CD4-positive, alpha-beta T cell treated with Interleukin-4 for 4 hours (primary cell): ENCODE measurements at places on chromosomes 6 and 20.

- no peak for DNase-seq
These were observed 38.5 kb downstream of the TBC1D7 start for GRCh38 chr6:13289789-13290318.

GRCh38 chr20:63196768-63197470 is 19.0 kb downstream of the YTHDF1 start:
- no peak for DNase-seq

GRCh38 chr6:43511824-43512415 is 1.8 kb upstream of the LRRC73 start:
- no peak for DNase-seq

- peak; percentile 29 for DNase-seq
These were observed 159.6 kb downstream of the TMEM200A start for GRCh38 chr6:130525408-130525807.

- DNase-seq = no peak
These were observed 215.2 kb downstream of the SLC35F1 start for GRCh38 chr6:118122161-118122725.

DNA sequence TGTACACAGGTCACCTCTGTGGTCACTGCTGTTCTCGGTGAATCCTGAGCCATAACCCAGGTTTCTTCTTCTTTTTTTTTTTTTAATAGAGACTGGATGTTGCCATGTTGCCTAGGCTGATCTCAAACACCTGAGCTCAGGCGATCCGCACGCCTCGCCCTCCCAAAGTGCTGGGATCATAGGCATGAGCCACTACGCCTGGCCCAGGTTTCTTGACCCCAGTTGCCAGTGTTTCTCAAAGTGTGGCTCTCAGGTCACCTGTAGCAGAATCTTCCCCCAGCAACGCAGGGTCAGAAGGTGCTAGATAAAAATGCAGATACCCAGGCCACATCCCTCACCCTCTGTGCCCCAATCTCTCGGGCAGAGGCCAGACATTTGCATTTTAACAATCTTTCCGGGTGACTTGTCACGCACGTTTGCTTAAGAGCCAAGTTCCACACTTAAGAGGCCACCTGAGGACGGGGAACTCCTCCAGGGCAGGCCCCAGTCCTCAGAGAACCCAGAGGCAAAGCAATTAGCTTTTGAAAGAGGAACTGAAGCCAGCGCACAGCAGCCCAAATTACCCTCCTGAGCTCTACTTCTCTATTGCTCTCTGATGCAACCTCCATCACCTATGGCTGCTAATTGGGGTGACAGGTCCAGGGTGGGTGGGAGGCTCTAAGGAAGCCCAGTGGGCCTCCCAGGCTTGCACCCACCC is 81.8 kb downstream of the NFATC2 start:
- DNase-seq = no peak

GRCh38 chr20:21729316-21729715 is 23.9 kb downstream of the PAX1 start:
- no peak for DNase-seq

- no peak for DNase-seq
These were observed 97.6 kb downstream of the CD164 start for GRCh38 chr6:109284675-109285074.

DNA sequence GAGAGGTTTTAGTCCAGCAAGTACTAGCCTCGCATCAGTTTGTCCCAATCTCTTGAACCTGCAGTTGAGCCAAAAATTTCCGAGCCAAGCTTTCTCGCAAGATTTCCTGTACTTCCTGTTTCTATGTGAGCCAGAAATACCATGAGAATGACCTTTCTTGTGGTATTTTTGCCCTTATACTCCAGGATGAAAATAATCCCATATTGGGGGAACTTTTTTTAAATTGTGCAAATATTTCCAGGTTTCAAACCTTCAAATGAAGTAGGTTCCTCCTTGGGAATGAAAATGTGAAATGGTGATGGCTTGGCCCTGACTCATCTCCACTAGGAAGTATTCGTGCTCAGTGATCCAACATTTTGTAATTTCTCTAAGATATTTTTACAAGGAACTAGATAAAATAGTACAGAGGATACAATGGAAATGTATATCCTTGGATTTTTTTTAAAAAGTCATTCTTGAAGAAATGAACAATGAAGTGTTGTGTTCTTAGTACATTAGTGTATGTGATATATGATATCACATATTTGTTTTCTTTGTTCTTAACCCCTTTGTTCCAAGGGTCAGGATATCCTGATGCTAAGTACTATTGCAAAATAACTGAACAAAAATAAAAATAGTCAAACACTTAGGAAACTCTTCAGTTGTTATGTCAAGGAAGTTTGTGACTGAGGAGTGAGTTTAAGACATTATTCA is 184.0 kb downstream of the PDE7B start:
- no peak for DNase-seq

DNA sequence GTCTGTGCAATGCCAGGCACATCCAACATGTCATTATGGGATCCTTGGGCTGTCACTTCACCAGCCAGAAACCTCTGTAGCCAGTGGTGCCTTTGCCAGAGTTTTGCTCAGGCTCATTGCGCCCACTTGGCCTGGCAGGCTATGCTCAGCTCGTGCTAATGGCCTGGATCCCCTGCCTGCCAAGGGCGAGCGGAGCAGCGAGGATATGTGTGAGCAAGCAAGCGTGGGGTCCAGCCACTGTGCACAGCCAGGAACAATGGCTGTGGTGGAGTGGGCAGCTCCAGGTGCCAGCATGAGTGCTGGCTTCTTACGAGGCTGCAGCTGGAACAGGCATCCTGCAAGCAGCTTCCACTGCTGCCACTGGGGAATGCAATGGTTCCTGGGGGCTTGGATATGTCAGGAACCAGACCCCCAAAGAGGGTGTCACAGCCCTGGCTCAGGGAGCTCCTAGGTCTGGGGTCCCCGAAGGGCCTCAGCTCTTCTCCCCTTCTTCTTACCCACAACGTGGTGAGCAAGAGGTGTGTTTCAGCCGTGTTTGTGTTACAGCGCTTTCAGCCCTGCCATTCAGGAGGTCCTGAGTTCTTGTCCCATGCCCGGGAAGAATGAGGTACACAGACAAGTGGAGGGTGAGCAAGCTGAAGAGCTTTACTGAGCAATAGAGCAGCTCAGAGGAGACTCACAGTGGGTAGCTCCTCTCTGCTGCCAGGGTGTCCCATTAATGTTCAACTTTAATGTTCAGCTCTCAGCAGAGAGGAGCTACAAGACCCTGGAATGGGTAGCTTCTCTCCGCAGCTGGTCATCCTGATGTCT is 22.3 kb upstream of the TOP1 start:
- DNase-seq = no peak
